Placental epithelial cell (primary cell): ENCODE measurements at places on chromosomes 1 and 21. TPM values are rescaled to one million over a fixed set of nuclear protein-coding genes. Genes with fewer than 3 reads are reported as not detected.

The S100A1 gene
- total RNA-seq, result 0.39 TPM in 1 of 2 replicates, not detected in the other

The CSMD2 gene
- total RNA-seq, result under 0.01 and 0.22 TPM in 2 replicates

The CHODL gene
- total RNA-seq, result 0.33 and 0.79 TPM in 2 replicates

The RORC gene
- total RNA-seq, result not detected in 2 replicates

The KRTAP12-2 gene
- not detected in 2 replicates for total RNA-seq

The LCA5L gene
- total RNA-seq, result 2.0 and 2.7 TPM in 2 replicates

The CDC42BPA gene
- 26.1 and 36.5 TPM in 2 replicates for total RNA-seq

The CD1B gene
- not detected in 2 replicates for total RNA-seq

The KANK4 gene
- total RNA-seq, result 137 TPM in 2 replicates

The GRHL3 gene
- not detected in 2 replicates for total RNA-seq

The PYHIN1 gene
- total RNA-seq, result not detected in 2 replicates

The TESK2 gene
- total RNA-seq, result 10.8 and 13.3 TPM in 2 replicates

The OTUD7B gene
- 13.0 and 20.1 TPM in 2 replicates for total RNA-seq

The ANGPTL1 gene
- not detected in 2 replicates for total RNA-seq

The CFHR2 gene
- total RNA-seq, result not detected in 2 replicates

The C1orf115 gene
- 0.76 and 9.8 TPM in 2 replicates for total RNA-seq

The KCNK1 gene
- 32.6 and 39.7 TPM in 2 replicates for total RNA-seq

The C2CD2 gene
- total RNA-seq, result 1.2 and 2.0 TPM in 2 replicates

The LRP8 gene
- 0.79 and 7.9 TPM in 2 replicates for total RNA-seq

The HSD3B2 gene
- 0.39 TPM in 1 of 2 replicates, not detected in the other for total RNA-seq

The TFF2 gene
- total RNA-seq, result not detected in 2 replicates
